Common myeloid progenitor, CD34-positive (primary cell): ENCODE measurements at places on chromosomes 3 and 15.
A peak's percentile ranks its signal among the peaks of the same experiment; 100 is the strongest.

GRCh38 chr3:22536541-22536940 lies 666.6 kb upstream of the UBE2E2 start:
- peak; percentile 52 for DNase-seq

DNA sequence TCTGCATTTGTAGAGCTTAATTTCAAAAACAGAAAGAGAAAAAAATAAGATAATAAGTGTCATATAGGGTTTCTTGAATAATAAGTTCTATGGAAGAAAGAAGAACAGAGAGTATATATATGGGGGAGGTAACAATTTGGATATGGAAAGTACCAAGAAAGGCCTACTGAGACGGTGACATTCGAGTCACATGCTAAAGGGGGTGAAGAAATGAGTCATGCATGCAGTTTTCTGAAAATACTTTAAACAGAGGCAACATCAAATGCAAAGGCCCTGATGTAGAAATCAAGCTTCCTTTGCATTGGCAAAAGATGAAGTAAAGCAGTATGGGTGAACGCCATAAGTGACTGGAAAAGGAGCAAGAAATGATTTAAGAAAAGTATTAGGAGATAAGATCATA lies 371.6 kb upstream of the ZNF385D start:
- no peak for DNase-seq

DNA sequence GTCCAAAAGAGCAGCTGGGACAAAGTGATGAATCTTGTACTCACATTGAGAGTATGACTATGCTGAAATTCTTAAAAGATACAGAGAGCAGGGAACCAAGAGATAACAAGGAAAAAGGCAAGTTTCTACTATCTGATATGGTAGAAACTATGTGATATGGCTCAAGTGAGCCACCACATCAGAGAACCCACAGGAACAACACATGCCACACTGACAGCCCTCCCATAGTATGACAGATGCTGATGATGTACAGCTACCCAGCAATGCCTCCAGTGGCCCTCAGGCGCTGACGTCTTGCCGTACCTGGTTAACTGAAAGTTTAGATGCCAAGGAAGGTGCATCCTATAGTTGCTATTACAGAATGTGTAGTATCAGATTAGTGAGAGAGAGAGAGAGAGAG lies 42.4 kb downstream of the CHAC1 start:
- no peak for DNase-seq

GRCh38 chr3:135930255-135930654 lies 35.3 kb upstream of the PPP2R3A start:
- no peak for DNase-seq

DNA sequence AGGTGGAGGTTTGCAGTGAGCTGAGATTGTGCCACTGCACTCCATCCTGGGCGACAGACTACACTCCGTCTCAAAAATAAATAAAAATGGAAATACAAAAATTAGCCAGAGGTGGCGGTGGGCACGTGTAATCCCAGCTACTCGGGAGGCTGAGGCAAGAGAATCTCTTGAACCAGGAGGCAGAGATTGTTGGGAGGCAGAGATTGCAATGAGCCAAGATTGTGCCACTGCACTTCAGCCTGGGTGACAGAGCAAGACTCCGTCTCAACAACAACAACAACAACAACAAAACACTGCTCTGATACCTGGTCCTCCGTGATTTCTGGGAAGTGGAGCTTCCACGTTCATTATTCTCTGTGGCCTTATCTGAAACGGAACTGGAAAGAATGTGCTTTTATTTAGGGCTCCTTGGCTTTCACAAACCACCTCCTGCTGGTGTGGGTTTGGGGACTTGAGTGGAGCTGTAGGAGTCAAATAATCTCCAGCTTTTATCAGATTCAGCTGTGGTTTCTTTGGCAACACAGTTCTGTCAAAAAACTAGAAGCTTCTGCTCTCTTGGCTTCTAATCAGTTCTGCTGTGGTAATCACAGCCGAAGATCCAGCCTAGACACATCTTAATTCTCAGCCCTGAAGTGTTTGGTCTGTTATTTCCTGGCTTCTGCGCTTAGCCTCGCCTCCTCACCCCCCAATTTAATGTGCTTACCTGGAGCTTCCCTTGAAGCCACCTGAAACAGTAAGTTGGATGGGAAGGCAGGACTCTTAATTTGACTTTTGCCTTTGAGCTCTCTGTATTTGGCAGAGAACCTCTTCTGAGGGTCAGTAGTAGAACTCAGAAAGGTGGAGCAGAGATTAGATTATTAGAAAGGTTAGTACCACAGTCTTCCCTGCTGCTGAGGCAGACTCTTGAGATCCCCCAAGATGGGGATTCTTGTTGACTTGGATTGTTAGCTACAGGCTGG lies 21.4 kb downstream of the IRAK2 start:
- no peak for DNase-seq
